Left ventricle myocardium superior (tissue), 1 donor: ENCODE measurements at places on chromosomes 6 and 20. TPM values are rescaled to one million over a fixed set of nuclear protein-coding genes. Genes with fewer than 3 reads are reported as not detected.

DNA sequence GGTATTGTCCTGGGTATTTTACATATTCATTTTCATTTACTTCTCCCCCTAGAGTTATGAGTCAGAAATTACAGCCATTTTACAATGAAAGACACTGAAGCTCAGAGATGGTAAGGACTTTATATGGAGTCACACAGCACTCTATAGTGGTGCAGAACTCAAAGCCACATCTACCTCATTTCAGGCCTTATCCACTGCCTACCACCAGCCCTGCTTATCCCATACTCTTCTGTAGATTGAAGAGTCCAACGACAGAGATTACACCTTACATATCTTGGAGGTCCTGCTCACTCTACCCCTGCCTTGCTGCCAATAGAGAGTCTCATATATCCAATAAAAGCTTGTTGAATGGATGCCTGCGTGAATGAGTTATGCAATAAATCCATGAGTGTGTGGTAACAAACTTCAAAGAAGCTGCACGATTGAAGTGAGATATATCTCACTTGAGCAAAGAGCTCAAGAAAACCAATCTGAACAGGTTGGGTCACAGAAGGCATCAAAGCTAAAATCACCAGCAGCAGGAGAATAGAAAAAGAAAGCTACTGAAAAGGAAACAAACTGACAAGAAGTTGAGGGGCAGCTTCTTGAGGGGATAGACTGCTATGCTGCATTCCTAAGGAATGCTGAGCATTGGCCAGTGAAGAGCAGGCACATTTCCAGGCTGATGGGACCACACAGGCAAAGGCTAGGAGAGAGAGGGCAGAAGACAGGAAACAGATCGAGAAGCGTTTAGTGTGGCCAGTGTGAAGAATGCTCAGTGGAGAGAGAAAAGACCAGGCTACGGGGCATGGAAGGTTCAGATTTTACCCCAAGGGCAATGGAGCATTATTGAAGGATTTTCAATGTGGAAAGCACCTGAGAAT is 585.6 kb downstream of the DHX35 start:
- no peak for DNase-seq

DNA sequence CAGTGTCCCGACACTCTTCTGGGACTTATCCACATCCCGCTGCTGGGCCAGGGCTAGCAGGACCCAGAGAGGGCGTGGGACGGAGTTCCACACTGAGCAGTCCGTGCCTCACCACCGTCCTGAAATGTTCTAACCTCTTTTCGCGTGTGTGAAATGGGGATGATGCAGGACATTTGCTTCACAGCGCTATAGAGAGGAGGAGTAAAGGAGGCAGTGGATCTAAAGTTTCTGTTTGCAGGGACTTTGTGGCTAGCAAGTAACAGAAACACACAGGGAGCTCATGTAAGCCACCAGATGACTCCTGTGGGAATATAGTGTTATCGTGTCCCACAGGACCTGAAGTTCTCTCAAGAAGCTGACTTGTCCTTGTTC is 634 bp downstream of the ITPA start:
- DNase-seq = no peak

DNA sequence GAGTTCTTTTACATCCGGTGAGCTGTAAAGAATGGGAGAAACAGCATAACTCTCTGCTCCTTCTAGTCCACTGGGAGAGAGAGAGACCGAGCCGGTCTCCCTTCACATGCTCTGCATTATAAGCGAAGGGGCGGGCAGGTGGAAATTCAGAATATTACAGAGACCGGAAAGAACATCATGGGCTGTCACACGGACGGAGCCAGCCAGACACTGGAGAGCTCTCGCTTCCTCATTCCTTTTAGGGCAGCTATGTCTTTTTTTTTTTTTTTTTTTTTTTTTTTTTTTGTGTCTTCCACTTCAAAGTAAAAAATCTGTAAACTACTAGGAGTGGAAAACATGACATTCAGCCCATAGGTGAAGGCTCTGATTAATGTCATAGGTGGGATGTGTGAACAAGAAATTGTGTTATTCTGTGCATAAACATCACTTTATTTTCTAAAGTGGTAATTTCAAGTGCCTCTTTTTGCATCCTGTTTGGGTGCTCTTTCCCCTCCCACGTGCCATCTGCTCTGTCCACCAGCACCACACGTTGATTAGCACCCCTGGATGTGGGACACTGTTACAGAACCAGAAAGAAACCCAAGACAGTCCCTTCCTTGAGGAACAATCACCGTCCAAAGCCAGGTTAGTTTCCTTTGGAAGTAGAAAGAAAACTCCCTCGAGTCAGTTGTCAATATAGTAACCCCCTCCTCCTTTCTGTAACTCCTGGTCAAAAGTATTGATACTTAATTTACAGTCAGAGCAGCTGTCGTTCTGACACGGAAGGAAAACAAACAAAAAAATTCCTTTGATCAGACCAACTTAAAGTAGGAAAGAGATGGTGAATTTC is at the start of gene TAGAP:
TAGAP (minus strand) TSS at position 93 of the 829 bp plus-strand sequence. CDS start 845 bp downstream, outside the sequence.
- peak; percentile 59 for DNase-seq

DNA sequence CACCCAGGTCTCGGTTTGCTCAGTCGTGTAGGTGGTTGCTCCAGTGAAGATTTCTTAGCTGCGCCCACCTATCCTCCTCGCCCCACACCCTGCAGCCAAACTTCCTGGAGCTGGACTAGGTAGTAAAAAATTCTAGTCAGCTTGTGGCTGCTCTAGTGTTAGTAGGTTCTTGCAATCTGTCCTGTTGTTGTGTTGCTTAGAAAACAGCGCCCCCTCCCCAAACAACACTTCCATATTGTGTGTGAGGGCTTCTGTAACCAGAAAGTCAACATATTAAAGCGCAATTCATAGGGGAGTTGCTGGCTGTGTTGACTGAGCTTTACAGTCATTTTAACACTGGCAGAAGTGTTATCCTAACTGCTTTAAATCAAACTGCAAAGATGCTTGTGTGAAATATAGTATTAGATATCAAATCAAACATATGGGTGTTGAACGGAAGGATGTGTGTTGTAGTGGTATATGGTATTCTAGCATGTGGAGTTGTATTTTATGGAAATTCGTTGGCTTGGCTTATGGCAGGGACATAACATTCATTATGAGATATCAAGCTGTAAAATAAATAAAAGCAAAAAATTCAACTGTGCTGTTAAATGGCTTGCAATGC is 122.5 kb downstream of the ARID1B start:
- DNase-seq = no peak

DNA sequence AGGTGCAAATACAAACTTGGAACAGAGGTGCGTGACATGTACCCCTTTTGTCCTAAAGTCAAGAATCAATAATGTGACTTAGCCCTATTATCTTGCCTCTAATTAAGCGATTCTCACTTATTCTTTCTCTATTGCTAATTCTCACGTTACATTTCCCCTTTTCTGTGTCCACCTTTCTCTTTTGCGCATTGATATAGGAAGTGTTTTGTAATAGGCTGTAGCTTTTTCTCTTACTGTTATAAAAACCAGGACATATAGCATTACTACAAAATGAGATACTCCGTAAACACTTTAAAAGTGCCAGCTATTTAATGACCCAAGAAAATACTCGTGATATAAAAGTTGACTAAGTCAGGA is 669 bp upstream of the TMEM30A start:
- DNase-seq = no peak

DNA sequence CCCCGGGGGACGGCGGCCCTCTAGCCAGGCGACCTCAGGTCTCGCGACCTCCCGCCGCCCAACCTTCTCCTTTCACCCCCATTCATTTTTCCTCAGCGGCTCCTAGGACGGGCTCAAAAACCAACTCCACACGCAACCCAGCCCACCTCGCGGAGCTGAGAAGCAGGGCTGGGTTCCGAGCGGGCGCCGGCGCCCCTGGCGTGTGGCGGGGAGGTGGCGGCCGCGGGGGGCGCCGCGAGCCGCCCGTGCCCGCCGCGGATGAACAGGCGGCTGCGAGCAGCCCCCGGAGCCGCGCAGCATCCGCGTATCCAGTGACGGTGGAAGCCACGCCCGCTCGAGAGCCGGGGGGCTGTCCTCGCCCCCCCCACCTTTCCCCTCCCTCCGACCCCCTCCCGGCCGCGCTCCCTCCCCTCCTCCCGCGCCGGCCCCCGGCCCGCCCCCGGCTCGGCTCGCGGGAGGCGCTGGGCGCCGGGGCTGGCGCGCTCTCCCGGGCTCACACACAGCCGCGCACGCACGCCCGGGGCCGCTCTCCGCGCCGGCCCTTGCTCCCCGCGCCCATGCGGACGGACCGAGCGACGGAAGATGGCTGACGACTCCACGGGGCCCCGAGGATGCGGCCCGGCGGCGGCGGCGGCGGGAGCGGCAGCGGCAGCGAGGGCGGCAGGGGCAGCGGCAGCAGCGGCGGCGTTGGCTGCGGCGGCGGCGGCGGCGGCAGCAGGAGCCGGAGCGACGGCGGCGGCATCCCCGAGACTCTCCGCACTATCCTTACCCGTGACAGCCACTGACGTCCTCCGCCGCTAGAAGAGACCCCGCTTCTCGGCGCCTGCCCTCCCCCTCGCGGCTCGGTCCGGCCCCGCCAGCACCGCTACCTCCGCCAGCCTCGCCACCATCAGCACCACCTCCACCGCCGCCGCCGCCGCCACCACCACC is at the start of gene SOBP:
SOBP (plus strand) TSS at position 482 of the 930 bp plus-strand sequence. CDS start 500 bp downstream, outside the sequence.
- DNase-seq = peak; percentile 85

MAFB gene
- 12.9 TPM for total RNA-seq

TEAD3 gene
- total RNA-seq = 30.4 TPM

DNA sequence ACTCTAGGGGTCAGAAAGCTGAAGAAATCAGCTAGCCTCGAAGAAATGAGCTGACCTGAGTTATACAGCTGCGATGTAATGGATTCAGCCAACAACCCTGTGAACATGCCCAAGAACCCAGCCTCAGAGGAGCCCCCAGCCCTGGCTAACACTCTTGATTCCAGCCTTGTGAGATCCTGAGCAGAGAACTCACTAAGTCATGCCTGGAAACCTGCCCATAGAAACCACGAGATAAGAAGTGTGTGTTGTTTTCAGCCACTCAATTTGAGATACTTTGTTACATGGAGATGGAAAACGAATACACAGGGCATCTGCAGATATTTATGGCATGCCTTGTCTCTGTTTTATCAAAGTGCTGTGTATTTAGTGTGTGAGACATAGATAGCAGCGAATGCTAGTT is 265.2 kb downstream of the QKI start:
- DNase-seq = no peak
